ENCODE measurements at places on chromosomes 4 and X.

DNA sequence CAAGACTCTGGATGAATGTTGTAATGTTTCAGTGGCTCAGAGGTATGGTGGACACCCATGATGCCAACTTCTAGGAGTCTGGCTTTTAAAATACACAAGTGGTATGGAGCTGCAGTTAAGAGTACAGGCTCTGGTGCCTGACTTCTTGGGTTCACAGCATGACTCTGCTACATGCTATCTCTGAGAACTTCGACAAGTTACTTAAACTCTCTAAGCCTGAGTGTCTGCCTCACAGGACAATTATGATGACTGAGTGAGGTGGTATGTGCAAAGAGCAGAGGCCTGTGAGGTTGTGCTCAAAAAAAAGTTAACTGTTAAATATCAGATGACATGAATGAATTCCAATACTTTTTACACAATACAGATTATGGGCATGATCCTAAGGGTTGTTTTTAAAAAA is 90.9 kb upstream of the SRD5A3 start:
- no peak for DNase-seq

GRCh38 chr4:22962295-22962694 is 269.6 kb downstream of the GBA3 start:
- DNase-seq = peak; percentile 1

DNA sequence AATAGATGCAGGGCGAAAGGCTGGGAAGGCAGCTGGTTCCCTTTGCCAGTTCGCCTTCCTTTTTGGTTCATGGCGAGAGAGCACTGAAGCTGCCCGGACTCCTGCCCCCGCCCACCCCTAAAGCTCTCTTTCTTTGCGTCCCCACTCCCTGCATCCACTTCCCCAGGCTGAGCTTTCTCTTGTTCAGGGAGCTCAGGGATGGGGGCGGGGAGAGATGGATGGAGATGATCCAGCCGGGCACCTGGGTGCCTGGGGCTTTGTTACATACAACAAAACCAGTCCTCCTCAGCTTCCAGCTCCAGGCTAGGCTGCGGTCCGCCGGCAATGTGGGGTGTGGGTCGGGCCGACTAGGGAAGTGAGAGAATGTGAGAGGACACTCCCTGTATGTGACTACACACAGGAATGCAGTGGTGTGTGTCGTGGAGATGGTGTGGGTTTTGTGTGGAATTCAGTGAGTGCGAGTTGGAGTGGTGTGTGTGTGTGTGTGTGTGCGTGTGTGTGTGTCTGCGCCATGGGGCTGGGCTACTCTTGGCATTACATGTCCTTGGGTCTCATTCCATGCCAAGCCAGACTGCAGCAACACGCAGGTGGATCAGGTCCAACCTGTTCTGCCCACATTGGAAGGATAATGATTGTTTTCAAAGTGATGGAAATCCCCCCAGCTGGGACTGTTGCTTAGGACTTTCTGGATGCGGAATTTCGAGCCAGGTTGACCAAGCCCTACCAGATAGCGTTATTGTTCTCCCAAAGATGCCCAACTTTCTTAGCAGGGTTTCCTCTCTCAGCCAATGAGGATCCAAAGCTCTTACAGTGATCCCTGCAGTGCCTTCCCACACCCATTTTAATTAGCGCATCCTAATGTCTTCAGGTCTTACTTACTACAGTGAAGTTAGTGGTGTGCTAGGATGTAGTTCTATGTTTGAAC is 149.4 kb upstream of the CHRDL1 start:
- no peak for DNase-seq

DNA sequence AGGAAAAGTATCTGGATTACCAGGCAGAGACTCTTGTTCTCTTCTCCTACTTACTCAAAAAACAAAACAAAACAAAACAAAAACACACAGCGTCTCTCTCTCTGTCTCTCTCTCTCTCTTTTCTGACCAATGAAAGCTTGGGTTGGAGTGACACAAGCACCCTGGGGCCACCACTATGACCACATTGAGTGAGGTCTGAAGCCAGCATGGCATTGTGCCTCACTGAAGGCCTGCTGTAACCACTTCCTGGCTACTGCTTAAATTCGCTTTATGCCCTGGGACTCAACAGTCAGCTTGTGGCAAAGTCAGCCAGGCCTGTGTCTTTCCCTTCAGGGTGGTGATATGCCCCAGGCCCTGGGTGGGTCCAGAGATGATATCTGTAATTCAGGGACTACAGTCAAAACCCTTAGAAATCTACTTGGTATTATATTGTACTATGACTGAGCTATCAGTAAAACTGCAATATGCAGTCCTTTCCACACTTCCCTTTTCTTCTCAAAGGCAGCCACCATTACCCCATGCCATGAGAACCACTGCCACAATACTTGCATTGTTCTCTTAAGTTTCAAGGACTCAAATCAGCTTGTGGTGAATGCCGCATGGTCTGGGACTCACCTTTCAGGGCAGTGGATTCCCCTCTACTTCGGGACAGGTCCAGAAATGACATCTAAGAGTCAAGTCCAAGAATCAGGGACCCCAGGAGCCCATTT is 606.8 kb upstream of the KLHL4 start:
- no peak for DNase-seq

- DNase-seq = no peak
These were observed 1012.1 kb upstream of the SLIT2 start for GRCh38 chr4:19239565-19239964.

- DNase-seq = no peak
These were observed 44.5 kb downstream of the TRIM2 start for GRCh38 chr4:153248641-153249198.

DNA sequence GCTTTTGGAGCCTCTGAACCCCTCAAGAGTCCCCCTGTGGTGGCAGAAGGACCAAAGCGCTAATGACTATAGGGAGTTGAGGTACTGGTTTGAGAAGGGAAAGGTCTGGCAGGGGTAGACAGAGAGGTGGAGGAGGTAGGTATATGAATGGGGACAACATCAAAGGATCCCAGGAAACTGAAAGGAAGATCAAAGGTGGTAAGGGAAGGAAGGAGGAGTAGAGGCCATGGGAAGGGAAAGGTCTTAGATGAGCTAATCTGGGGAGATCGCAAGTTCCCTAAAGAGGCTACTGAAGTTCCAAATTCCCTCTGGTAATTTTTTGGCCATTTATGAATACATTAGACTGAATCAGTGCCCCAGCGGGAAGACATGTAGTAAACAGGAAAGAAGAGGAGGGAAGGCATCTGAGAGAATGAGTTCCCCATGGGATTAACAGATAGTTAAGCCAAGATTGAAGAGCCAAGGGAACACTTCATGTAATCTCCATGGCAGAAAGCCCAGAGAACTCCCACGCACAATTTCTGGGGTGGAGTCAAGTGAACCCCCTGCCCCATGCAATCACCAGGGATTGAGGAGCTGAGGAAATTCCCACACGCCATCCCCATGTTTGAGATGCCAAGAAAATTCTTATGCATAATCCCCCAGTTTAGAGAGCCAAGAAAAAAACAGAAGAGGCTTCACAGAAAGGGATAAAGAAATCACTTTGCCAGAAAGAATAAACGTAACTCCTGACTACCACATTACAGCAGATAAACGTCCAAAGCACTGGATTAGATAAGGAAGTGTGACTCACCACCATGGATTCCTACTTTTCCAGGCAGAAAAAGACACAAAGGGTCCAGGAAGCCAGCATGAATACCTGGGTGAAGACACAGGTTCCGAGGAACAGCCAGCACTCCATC is 25.8 kb downstream of the ZNF630 start:
- DNase-seq = no peak
